ENCODE measurements at places on chromosomes 6 and 20. TPM values are rescaled to one million over a fixed set of nuclear protein-coding genes. Genes with fewer than 3 reads are reported as not detected.

- H3K4me3 ChIP-seq, result no peak overlapping the region
- no peak for DNase-seq
- peaks cover 40% of the 10 kb centered on the region for H3K4me1 ChIP-seq
- peaks cover 71% of the 10 kb centered on the region for H3K36me3 ChIP-seq
- peak overlapping the region; percentile 61 for H3K27ac ChIP-seq
These were observed 13.0 kb downstream of the UCKL1 start for GRCh38 chr20:63942969-63943807.

Gene C6orf132
- total RNA-seq, result 78.6 TPM

Gene OTOR
- not detected for total RNA-seq

Gene PTGIS
- total RNA-seq, result 51.1 TPM

DNA sequence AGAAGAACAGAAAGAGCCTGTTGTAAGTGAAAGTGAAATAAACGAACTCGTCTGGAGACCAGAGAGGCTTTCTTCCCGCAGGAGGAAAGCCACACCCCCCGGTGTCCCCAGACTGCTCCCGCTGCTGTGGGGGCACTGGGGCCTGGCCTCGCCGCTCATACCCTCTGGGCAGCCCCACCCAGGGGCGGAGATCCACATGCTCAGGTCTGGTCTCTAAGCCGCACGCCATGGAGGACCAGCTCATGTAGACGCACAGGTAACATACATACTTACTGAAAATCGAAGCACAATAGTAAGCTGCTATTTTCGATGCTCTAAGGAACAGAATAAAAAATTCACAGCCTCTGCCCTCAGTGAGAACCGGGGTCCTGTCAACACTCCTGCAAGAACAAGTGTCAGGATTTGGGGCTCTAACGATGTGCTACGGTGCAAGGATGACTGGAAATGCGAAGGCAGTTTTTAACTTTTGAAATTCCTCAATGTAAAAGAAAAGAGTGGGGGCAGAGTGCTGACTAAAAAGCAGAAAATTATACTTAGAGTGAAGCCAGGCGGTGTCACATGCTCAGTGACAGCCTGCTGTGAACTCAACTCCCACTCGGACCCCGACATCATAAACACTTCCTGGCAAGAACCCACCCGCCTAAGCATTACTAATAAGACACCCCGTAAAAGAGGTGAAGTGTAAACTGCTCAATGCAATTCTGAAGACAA lies 110.5 kb downstream of the IRF4 start:
- DNase-seq, result no peak
- no peaks in the 10 kb centered on the region for H3K36me3 ChIP-seq
- no peaks in the 10 kb centered on the region for H3K4me1 ChIP-seq

GRCh38 chr20:63138855-63139341 lies 77.0 kb downstream of the YTHDF1 start:
- no peaks in the 10 kb centered on the region for H3K36me3 ChIP-seq
- H3K4me1 ChIP-seq, result no peaks in the 10 kb centered on the region
- no peak overlapping the region for H3K27ac ChIP-seq
- H3K4me3 ChIP-seq, result no peak overlapping the region

DNA sequence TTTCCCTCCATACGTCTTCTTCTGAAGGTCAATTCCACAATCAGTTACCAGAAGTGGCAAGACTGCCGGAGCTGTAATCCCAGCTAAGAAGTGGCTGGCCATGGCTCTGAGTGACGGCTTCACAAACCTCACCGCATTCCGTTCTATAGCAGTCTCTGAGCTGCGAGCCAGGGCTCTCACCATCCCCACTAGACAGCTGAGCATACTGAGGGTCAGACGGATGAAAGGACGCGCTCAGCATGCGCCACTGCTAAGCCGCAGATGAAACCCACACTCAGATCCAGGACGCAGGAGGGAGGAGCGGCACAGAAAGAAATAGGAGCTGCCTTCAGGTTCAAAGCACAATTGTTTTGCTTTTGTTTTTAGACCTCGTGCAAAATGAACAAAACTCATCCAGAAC lies 97.9 kb downstream of the ANKRD60 start:
- peak overlapping the region; percentile 13 for H3K27ac ChIP-seq
- no peaks in the 10 kb centered on the region for H3K36me3 ChIP-seq
- peak; percentile 52 for DNase-seq
- H3K4me1 ChIP-seq, result peaks cover 16% of the 10 kb centered on the region
- no peaks in the 10 kb centered on the region for H3K27me3 ChIP-seq
- no peak overlapping the region for H3K4me3 ChIP-seq

DNA sequence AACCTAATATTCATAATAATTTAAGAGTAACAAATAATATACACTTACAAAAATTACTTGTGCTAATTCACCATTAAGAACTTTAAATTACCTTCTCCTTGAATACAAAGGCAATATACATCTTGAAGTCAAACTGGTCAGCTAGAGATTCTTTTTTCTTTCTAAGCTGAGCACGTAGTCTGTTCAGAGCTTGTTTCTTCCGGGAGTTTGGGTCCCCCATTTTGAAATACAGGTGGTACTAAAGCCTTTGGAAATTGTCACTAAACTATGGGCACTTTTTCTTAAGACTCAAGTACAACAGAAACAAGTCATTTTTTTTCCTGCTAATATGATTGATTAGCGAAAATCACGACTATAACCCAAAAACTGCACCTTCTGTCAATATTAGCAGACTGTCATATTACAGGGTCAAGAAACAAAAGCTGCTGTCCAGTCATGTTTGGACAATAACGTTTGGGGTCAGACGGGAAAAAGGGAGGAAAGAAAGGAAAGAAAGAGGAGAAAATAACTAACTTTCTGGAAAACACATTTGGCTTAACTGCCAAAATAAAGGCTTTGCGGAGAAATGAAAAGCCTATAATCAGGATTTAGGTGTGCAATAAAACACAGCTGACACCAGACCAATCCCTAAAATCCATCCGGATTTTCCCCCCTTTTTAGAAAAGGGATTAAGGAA lies 367 bp downstream of the C6orf62 start:
- DNase-seq, result no peak
- H3K4me1 ChIP-seq, result peaks cover 55% of the 10 kb centered on the region
- H3K27me3 ChIP-seq, result no peaks in the 10 kb centered on the region
- H3K36me3 ChIP-seq, result no peaks in the 10 kb centered on the region
- peak overlapping the region; percentile 99 for H3K27ac ChIP-seq

Gene GPX5
- not detected for total RNA-seq

- no peaks in the 10 kb centered on the region for H3K27me3 ChIP-seq
- no peaks in the 10 kb centered on the region for H3K36me3 ChIP-seq
- DNase-seq, result no peak
- no peak overlapping the region for H3K27ac ChIP-seq
These were observed 598.8 kb downstream of the EPHA7 start for GRCh38 chr6:92820601-92821000.

Gene PRRC2A
- total RNA-seq, result 74.6 TPM

- H3K36me3 ChIP-seq, result no peaks in the 10 kb centered on the region
- H3K27ac ChIP-seq, result no peak overlapping the region
- no peaks in the 10 kb centered on the region for H3K27me3 ChIP-seq
- no peak overlapping the region for H3K4me3 ChIP-seq
- peak; percentile 64 for DNase-seq
These were observed 126.5 kb upstream of the NXT1 start for GRCh38 chr20:23223908-23224580.

- peak overlapping the region; percentile 94 for H3K4me3 ChIP-seq
- H3K27ac ChIP-seq, result peak overlapping the region; percentile 97
- peaks cover 35% of the 10 kb centered on the region for H3K4me1 ChIP-seq
- no peaks in the 10 kb centered on the region for H3K36me3 ChIP-seq
These were observed 1.0 kb downstream of the PPDPF start for GRCh38 chr20:63521602-63522001.

- H3K4me3 ChIP-seq, result no peak overlapping the region
- no peak overlapping the region for H3K27ac ChIP-seq
- H3K36me3 ChIP-seq, result no peaks in the 10 kb centered on the region
- no peaks in the 10 kb centered on the region for H3K4me1 ChIP-seq
- DNase-seq, result no peak
These were observed 37.7 kb downstream of the PEX7 start for GRCh38 chr6:136860043-136860442.

DNA sequence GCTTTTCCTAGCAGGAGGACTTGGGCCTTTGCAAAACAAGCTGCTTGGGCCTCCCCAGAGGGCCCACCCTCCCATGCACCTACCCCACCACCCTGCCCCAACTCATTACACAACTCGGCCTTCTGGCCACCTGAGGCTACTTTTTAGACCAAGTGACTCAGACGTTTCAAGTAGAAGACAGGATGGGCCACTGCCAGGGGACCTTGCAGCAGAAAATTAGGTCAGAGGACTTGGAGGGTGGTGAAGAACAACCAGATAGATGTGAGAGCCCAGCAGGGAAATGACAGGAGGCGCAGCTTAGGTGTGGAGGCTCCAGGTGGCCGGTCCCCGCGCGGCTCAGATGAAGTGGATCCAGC lies 1.4 kb downstream of the PPP1R3D start:
- H3K4me1 ChIP-seq, result peaks cover 48% of the 10 kb centered on the region

- H3K4me1 ChIP-seq, result peaks cover 54% of the 10 kb centered on the region
- no peaks in the 10 kb centered on the region for H3K27me3 ChIP-seq
- DNase-seq, result no peak
- no peak overlapping the region for H3K4me3 ChIP-seq
These were observed 2.8 kb downstream of the RPRD1B start for GRCh38 chr20:38036366-38036765.

- no peak for DNase-seq
- peak overlapping the region; percentile 24 for H3K4me3 ChIP-seq
- no peaks in the 10 kb centered on the region for H3K36me3 ChIP-seq
- H3K4me1 ChIP-seq, result peaks cover 36% of the 10 kb centered on the region
- no peaks in the 10 kb centered on the region for H3K27me3 ChIP-seq
These were observed 148.1 kb downstream of the CEBPB start for GRCh38 chr20:50338479-50339391.

Gene POM121L2
- total RNA-seq, result not detected

Gene MUCL3
- 0.49 TPM for total RNA-seq

GRCh38 chr6:166619912-166620311 lies 7.1 kb downstream of the RPS6KA2 start:
- H3K4me1 ChIP-seq, result peaks cover 60% of the 10 kb centered on the region
- DNase-seq, result peak; percentile 64
- H3K36me3 ChIP-seq, result peaks cover 3% of the 10 kb centered on the region
- no peaks in the 10 kb centered on the region for H3K27me3 ChIP-seq

GRCh38 chr6:123415844-123416468 lies 220.8 kb downstream of the TRDN start:
- no peaks in the 10 kb centered on the region for H3K4me1 ChIP-seq
- H3K27ac ChIP-seq, result no peak overlapping the region
- DNase-seq, result no peak
- H3K27me3 ChIP-seq, result no peaks in the 10 kb centered on the region

GRCh38 chr20:36860811-36861624 lies 14.9 kb upstream of the TLDC2 start:
- H3K36me3 ChIP-seq, result no peaks in the 10 kb centered on the region
- H3K4me1 ChIP-seq, result peaks cover 71% of the 10 kb centered on the region
- H3K4me3 ChIP-seq, result peak overlapping the region; percentile 72
- H3K27ac ChIP-seq, result peak overlapping the region; percentile 97
- no peaks in the 10 kb centered on the region for H3K27me3 ChIP-seq

Gene OR2H2
- total RNA-seq, result not detected

Gene KIF25
- total RNA-seq, result not detected

All from vagina (tissue), 2 donors.